Effector memory CD8-positive, alpha-beta T cell (primary cell): ENCODE measurements at places on chromosomes 11 and 22.

DNA sequence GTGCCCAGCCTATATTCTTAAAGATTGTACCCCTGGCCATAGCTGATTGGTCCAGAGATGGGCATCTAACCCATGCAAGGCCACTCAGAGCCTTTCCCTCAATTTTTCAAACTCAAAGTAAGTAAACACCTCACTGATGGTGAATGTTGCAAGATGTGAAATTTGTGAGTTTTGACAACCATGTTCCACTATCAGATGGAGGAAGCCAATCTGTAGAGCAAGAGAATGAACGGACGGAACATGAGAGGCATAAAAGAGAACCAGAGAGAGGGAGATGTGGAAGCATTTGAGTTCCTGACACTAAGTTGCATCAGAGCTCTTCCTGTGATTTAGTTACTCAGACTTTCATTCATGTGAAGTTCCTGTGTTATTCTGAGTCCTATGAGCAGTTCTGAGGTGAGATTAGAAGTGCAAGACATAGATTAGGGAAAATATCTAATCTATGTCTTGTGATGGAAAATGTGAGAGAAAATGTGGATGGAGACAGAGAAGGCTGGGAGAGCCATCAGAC is 73.3 kb downstream of the PRSS23 start:
- DNase-seq = no peak

DNA sequence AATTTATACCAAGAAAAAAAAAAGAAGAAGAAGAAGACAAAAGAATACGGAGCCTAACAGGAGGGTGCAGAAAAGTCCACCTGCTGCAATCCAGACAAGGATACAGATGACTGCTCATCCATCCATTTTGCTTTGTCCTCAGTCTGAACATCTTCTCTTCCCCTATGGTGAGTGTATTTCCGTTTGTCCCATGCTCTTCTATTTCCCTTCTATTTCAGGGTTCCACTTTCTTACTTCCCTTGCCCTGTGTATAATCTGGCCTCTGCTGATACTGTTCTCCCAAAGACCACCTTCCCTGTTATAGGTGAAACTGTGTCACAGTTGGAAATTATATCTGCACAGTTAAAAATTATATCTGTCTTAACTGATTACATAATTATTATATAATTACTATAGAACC is 48.7 kb upstream of the USP47 start:
- no peak for DNase-seq

- no peak for DNase-seq
These were observed 1.3 kb downstream of the TRAF6 start for GRCh38 chr11:36508743-36509142.

GRCh38 chr11:12889243-12889642 is 119.9 kb upstream of the RASSF10 start:
- no peak for DNase-seq

DNA sequence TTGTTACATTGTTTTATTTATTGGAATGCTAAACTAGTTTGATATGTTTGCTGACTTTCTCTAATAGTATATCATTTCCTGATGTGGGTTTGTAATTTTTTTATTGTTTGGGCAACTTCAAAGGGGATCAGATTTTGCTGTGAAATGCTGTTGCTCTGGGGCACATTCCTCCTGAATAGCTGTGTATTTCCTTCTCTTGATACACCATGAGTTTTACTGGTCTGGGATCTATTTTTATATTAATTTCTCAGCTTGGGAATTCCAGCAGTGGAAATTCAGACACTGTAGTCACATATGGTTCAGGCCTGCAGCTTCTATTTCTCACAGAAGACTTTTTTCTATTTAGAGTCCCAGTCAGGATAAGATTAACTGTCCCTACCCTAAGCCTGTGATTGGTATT is 58.9 kb downstream of the RPUSD4 start:
- DNase-seq = no peak

DNA sequence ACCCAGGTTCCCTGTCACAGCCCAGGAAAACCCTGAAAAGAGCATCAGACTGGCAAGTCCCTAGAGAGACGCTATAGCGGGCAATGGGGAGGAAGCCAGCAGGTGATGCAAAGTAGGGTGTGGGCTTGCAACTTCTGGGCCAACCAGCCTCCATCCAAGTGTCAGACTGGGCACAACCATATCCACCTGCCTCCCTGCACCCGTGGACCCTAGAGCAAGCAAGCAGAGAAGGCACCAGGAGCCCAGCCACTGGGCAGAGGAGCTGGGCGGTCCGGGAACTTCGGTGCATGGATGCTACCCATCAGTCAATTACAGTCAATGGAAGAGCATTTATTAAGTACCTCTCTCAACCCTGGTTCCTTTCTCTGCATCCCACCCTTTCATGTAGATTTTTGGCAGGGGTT is 2.8 kb downstream of the NECTIN1 start:
- DNase-seq = no peak

DNA sequence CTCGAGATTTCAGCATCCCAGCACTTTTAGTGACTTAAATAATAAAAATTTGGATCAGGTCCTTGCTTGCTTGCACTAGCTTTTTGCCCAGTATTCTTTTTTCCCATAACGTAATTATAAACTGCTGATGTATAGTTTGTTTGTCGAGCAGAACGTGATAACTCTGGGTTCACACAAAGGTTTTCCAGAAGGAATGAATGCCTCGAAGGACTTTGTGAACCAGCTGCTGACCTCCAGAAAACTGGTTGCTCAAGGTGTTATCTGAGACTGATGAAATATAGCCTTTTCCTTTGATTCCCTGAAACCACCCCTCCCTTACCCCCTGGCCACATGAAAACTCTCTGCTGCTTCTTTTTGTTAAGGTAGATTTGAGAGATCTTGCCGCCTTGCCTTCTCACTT is 229.1 kb upstream of the CARD18 start:
- DNase-seq = no peak

- no peak for DNase-seq
These were observed 89.2 kb downstream of the RTL6 start for GRCh38 chr22:44408829-44409192.

GRCh38 chr11:9104580-9104979 is 13.2 kb upstream of the SCUBE2 start:
- no peak for DNase-seq

DNA sequence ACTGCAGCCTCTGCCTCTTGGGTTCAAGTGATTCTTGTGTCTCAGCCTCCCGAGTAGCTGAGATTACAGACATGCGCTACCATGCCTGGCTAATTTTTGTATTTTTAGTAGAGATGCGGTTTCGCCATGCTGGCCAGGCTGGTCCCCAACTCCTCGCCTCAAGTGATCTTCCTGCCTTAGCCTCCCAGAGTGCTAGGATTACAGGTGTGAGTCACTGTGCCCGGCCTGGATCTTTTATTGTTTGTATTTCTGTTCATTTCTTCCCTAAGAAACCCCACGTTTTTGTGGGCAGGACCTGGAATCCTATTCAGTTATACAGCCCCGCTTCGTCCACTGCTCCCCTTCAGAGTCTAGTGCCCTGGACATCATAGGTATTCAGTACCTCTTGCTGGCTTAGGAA is 28.7 kb downstream of the ZBTB16 start:
- DNase-seq = no peak

DNA sequence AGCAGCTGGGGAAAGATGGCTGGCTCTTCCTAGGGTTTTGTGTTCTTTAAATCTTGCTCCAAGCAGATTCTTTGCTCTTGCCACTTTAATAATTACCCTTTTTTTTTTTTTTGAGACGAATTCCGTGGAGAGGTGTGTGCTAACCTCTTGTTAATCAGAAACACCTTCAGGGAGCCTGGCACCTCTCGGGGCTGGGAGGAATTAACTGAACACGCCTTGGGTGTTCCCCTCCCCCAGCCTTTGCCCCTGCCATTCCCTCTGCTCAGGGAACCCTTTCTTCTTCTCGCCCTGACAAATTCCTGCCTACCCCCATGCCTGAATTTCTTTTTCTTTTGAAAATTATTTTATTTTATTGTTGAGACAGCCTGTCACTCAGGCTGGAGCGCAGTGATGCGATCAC is 17.5 kb downstream of the TMPRSS6 start:
- no peak for DNase-seq

- no peak for DNase-seq
These were observed 18.8 kb upstream of the ZBTB16 start for GRCh38 chr11:114040706-114041211.

DNA sequence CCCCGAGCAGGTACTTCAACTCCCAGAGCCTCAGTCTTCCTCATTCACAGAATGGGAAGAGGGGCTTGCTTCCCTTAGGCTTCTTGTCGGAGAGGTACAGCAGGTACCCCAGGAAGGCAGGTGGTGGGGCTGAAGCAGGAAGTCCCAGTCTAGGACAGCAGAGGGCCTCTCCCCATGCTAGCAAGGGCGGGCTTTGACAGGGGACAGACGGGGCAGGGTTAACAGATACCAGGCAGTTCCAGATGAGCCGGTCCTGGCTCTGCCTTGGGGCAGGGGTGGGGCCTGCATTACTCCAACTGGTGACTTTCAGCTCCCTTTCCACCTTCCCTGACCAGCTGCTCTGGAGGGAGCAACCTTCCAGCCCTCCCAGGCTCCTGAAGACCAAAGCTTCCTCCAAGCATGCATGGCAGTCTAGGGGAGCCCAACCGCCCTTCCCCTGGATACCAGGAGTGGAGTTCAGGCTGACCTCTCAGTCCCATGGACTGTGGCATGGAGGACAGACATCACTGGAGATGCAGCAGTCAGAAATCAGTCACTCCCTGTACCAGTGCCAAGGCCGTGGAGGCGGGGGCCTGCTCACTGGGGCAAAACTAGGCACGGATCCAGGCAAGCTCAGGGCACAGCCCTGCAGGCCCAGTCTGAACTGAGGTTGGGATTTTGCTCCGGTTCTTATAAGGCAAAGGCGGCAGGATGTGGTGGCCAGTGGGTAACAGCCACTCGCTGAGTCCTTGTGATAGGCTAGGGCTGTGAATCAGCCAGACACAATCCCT is 60.5 kb downstream of the NAT10 start:
- no peak for DNase-seq

GRCh38 chr22:48902983-48903650 is 924.6 kb downstream of the BRD1 start:
- DNase-seq = no peak

DNA sequence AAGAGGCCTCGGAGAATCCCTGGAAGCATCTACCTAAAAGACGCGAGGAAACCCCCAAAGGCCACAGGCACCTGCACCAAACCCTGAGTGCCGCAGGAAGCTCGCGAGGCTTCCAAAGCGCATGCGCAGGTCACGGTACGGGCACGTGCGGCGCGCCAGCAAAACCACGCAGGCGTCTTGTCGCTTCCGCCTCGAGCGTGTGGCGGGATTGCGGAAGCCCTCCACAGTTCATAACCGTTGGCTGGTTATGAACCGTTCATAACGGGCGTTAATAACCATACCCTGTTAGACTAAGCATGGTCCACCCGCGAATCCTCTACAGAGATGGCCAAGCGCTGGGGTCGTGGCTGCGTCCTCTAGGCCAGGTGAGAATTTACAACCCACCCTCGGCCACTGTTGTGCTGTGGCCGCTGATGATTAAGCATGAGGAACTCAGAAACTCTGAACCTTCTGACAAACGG is 46.4 kb downstream of the MORC2 start:
- DNase-seq = peak; percentile 64

GRCh38 chr11:95796501-95796900 is 6.2 kb downstream of the CEP57 start:
- no peak for DNase-seq

- DNase-seq = no peak
These were observed 14.0 kb downstream of the TOP3B start for GRCh38 chr22:21968452-21969129.
